ENCODE measurements at places on chromosomes 2 and 18.

DNA sequence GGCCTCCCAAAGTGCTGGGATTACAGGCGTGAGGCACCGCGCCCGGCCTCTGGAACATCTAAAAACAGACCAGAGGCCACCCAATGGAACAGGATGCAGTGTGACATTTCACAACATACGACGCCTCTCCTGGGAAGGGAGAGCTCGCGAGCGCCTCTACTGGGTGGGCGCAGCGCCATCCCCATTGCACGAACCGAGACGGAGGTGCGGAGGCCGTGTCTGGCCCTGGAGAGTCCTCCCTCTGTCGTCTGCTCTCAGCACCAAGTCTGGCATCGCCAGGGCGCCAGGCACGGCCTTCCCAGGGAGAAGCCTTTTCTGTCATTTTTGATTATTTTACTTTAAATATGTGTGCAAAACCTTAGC is 9.4 kb upstream of the GBX2 start:
- peak; percentile 33 for DNase-seq

DNA sequence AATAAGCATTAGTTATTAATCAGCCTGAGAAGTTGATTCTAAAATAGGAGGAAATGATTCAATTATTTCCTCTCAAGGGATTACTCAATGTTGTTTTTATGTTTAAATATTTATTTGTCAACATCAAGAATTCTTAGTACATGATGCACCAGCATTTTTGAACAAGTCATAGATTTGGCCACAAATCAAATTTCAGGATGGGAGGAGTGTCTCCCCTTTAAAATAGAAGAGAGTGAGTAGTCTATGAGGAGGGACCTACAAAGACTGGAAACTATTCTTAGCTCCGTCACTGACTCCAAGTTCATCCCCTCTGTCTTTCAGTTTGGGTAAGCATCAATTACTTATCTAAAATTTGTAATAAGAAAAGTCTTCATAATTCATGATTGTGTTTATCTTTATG is 18.6 kb upstream of the IL18R1 start:
- no peak for DNase-seq

GRCh38 chr2:219570924-219571310 is 422 bp downstream of the OBSL1 start:
- peak; percentile 62 for DNase-seq

DNA sequence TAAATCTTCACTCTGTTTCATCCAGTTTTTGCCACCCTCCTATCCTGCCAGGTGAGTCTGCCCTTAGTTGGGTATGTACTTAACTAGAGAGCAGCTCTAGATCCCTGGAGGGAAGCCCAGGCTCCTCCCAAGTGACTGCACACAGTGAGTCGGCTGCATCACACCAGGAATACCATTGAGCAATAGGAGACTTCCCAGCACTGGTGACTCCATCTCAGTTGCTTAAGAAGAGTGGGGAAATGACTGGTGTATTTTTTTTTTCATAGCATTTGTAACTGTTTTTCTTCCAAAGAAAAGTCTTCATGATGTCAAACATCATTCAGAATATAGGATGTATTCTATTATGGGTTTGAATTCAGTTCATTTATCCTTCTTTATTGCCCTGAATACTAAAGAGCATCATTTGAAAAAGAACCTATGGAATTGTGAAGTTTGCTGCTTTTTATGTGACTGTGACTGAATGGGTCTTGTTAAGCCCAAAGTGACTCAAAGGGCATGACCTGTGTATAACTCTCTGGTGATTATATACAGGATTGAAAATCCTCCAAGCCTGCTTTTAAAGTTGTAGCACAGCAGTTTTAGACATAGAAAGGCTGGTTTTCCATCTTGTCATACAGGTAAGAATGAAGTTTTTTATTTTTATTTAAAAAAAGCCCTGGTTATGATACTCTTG is 84.3 kb downstream of the MAP3K20 start:
- DNase-seq: peak; percentile 98

Data from adipocyte (in vitro differentiated cells).